Stimulated activated CD8-positive, alpha-beta memory T cell treated with anti-CD3 and anti-CD28 coated beads, Interleukin-7, amount 100 ng/mL, for 1 hour (primary cell): ENCODE measurements at places on chromosomes 16 and 17.

DNA sequence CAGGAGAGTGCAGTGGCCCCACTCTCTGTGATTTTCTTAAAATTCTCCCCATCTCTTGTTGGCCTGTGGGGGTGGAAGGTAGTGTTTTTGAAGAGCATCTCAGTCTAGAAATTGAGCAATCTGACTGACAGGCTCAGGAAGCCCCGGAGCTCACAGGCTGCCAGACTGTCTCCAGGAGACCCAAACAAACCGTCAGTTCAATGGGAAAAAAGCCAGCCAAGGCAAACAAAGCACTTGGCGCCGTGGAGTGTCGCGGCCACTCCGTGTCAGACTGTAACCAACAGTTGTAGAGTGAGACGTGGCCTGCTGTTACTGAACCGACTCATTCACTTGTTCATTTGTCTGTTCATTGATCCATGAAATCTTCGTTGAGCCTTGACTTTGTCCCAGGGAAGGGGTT, 33.7 kb downstream of the RGS9 start:
- DNase-seq: no peak

DNA sequence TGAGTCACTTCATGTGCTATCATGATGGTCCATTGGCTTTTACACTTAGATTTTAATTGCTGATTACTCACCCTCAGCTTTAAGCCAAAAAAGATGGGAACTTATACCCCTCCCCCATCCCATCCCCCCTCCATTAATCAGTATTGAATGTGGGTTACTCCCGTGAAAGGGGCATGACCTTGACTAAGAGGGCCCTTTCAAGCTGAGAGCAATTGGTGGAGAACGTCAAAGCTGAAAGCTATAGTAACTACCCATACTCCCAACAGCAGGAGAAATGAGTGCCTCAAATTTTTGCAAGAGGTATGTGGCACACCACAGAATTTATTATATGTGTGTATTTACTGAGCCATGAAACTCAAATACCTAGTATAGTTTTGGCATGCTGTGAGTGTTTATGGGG, 99.7 kb upstream of the CDH8 start:
- DNase-seq: no peak

DNA sequence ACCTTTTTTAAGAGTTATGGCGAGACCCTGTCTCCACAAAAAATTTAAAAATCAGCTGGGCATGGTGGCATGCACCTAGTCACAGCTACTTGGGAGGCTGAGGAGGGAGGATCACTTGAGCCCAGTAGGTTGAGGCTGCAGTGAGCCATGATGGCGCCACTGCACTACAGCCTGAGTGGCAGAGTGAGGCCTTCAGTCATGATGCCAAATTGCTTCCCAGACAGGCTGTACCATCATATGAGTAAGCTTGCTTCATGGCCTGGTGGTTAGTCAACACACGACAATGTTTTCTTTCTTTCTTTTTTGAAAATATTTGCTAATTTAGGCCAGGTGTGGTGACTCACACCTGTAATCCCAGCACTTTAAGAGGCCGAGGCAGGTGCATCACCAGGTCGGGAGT, 12.5 kb downstream of the NTAN1 start:
- DNase-seq: no peak

- DNase-seq: no peak
Observed at GRCh38 chr17:33385133-33385532, 92.0 kb upstream of the ASIC2 start.

- no peak for DNase-seq
Observed at GRCh38 chr17:67585077-67585602, 132.6 kb upstream of the NOL11 start.

- no peak for DNase-seq
Observed at GRCh38 chr17:70929226-70929625, 759.9 kb downstream of the KCNJ2 start.

DNA sequence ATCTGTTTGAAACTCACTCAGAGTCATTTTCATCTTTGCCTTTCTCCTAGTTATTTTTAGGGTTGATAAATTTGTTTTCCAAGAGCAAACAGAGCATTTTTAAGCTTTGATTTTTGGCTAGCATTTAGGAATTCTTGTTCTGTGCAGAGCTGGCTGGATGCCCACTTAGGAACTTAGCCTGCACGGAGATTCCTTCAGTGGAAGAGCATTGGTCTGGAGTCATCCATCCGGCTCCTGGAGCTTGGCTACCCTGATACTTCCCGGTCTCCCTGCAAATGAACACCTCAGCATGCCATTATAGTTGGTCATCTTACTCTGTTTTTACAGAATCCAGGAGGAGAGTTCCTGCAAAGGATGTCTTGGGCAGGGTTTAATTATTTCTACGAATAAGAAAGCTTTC, 57.1 kb downstream of the SPECC1 start:
- no peak for DNase-seq

- DNase-seq: no peak
Observed at GRCh38 chr16:84999200-84999599, 12.1 kb downstream of the ZDHHC7 start.
